ENCODE measurements at places on chromosomes 1 and 21. TPM values are rescaled to one million over a fixed set of nuclear protein-coding genes. Genes with fewer than 3 reads are reported as not detected.
A peak's percentile ranks its signal among the peaks of the same experiment; 100 is the strongest.

DNA sequence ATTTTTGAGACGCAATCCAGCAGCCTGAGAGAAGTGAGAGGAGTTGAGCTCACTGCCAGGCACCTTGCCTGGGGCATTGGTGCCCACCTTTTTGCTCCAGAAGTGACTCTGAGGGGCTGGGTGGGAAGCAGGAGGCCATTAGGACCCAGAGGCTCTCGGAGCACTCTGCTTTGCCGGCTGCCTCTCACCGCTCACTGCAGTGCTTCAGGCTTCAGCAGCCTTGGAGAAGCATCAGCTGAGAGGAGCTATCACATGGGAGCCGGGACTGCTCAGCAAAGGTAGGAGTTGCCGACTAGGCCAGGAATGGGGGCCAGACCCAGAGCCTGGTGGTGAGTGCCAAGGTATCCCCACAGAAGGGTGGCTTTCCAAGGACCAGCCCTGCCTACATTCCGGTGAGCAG, at the start of gene GPR61:
Gene GPR61 (plus strand): TSS at position 197 of the 400 bp plus-strand sequence. CDS start 3,151 bp downstream, outside the sequence.
- H3K27me3 ChIP-seq: no peaks in the 10 kb centered on the region
- peak; percentile 46 for DNase-seq
- no peak within 1 kb of the TSS for H3K4me3 ChIP-seq
- H3K27ac ChIP-seq: no peak within 1 kb of the TSS
- H3K36me3 ChIP-seq: no peaks in the 10 kb centered on the region

- no peaks in the 10 kb centered on the region for H3K27me3 ChIP-seq
- H3K36me3 ChIP-seq: no peaks in the 10 kb centered on the region
These were observed 28.1 kb downstream of the VANGL1 start for GRCh38 chr1:115669886-115670285.

The TMPRSS3 gene
- not detected for polyA plus RNA-seq

DNA sequence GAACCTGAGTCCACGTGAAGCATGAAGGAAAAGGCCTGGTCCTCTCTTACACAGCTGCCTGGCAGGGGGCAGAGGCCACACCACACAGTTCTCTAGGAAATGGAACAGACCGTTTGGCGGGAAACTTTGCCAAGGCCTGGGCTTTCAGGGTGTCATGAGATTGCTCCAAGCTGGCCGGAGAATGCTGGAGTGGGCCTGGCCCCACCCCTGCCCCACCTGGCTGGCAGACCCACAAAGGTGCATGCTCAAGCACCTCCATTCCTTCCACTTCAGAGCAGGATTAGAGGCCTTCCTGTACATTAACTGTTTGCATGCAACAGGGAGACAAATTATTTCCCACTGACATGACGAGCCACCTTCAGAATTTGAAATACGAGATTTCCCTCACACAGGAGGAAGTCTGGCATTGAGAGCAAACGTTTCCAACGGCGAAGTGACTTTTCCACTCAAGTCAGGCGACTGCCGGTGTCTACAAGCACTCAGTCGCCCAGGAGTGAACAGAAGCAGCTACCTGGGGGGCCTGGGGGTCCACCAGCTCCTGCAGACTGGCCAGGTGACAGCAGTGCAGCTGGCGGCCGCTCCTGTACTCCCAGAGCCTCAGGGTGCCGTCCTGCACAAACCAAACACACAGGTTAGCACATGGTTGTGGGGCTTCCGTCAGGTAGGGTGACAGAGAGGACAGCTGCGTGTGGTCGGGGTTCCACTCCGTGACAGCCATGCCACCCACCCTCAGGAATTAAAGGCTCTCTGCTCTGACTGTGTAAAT, 24.0 kb downstream of the WDR4 start:
- peaks cover 46% of the 10 kb centered on the region for H3K36me3 ChIP-seq
- no peak for DNase-seq
- no peak overlapping the region for H3K4me3 ChIP-seq
- no peaks in the 10 kb centered on the region for H3K4me1 ChIP-seq

The FAM131C gene
- polyA plus RNA-seq: 0.87 TPM

DNA sequence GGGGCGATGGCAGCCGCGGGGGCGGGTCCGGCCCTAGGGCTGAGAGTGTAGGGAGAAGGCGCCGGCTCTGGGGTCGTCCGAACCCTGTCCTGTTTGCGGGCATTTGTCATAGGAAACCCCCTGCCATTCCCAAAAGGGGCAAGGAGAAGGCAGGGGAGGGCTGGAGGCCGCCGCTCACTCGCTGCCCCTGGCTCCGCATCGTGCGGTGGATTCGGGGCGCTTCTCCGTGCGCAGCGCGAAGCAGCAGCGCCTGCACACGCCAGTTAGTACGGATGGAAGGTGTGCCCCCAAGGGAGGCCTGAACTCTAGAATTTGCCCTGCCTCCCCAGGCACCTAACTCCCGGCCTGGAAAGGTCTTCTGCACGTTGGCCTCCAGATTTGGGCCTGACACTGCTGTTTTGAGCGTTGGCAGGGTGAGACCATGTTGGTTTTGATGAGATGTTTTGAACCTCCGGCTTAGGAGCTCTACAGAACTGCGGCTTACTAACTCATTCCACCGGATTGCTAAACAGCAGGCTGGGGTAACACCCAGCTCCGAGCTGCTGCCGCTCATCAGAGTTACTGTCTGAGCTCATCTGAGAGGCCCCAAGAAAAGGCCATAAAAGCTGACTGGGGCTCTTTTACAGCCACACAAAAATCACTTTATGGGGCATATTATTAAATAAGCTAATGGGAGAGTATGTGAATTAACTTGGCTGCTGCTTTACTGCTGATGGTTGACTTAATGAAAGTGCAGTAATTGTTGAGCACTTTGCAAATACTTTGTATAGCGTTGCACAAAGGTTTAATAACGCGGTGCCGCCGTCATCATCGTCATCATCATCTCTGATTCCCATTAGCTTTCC, 987 bp downstream of the GPR137B start:
- no peaks in the 10 kb centered on the region for H3K36me3 ChIP-seq
- DNase-seq: peak; percentile 45
- H3K4me1 ChIP-seq: peaks cover 19% of the 10 kb centered on the region
- H3K27me3 ChIP-seq: peaks cover 57% of the 10 kb centered on the region
- H3K27ac ChIP-seq: no peak overlapping the region
- peak overlapping the region; percentile 97 for H3K4me3 ChIP-seq

- H3K27me3 ChIP-seq: no peaks in the 10 kb centered on the region
- peaks cover 22% of the 10 kb centered on the region for H3K4me1 ChIP-seq
- H3K4me3 ChIP-seq: no peak overlapping the region
- no peak overlapping the region for H3K27ac ChIP-seq
These were observed 2.8 kb downstream of the CLDN19 start for GRCh38 chr1:42737257-42737656.
